ENCODE measurements at places on chromosomes 2 and 18.

DNA sequence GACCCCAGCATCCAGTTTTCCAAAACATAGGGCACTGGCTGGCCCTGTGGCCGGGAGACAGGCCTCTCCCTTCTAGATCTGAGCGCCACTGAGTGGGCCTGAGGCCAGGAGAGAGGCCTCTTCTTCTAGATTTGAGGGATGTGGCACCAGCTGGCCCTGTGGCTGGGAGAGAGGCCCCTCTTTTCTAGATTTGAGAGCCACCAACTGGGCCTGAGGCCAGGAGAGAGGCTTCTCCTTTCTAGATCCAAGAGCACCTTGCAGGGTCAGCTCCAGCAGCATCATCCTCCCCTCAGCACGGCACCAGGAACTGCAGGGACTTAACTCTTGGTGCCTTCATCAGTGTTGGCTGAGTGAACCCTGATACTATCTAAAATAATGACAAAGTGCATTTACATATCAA, 114.3 kb upstream of the ALKAL2 start:
- no peak for DNase-seq

GRCh38 chr2:2452961-2453360, 121.9 kb upstream of the MYT1L start:
- no peak for DNase-seq

- no peak for DNase-seq
Measured at GRCh38 chr2:98500561-98500960, 55.9 kb downstream of the INPP4A start.

GRCh38 chr2:114814355-114814754, 371.9 kb downstream of the DPP10 start:
- DNase-seq = no peak

DNA sequence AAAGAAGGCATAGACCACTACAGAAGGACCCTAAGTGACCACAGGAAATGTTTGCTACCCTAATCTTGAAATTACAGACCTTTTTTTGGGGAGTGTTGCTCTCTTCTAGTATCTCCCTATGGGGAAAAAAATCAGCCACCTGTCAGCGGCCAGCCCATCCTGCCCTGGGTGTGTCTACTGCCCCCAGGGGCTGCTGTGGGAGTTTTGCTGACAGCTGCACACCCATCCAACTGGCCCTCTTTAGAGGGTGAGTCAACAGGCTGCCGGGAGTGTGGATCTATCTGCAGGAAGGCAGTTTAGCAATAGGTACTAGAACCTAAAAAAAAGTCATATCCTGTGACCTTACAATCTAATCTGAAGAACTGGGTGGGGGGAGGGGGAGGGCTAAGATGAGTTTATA, 796 bp upstream of the DYSF start:
- no peak for DNase-seq

DNA sequence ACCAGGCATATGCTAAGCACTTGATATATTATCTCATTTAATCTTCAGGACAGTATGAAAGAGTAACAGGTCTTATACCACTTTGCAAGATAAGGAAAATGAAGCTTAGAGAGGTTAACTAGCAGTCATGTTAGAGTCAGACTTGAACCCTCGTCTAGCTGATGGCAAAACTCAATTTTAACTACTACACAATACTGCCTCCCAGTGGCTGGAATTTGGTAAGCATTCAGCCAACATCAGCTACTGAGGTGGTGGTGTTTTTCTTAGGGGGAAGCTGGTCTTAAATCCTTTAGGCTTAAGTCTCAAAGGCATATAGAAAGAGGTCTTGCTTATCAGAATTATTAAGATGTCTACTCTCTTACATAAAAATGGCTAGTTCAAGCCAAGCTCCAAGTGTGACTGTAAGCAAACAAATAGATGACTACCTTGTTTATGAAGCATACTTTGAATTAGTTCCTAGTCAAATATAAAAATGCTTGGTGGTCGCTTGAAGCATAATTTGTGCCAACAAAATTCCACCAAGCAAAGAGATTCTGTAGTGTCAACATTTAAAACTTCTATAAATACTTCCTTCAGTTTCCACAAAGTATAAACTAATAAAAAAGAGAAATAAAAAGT, 325.4 kb upstream of the FIGN start:
- no peak for DNase-seq
